Stromal cell of bone marrow (primary cell): ENCODE measurements at places on chromosomes 4 and X.

DNA sequence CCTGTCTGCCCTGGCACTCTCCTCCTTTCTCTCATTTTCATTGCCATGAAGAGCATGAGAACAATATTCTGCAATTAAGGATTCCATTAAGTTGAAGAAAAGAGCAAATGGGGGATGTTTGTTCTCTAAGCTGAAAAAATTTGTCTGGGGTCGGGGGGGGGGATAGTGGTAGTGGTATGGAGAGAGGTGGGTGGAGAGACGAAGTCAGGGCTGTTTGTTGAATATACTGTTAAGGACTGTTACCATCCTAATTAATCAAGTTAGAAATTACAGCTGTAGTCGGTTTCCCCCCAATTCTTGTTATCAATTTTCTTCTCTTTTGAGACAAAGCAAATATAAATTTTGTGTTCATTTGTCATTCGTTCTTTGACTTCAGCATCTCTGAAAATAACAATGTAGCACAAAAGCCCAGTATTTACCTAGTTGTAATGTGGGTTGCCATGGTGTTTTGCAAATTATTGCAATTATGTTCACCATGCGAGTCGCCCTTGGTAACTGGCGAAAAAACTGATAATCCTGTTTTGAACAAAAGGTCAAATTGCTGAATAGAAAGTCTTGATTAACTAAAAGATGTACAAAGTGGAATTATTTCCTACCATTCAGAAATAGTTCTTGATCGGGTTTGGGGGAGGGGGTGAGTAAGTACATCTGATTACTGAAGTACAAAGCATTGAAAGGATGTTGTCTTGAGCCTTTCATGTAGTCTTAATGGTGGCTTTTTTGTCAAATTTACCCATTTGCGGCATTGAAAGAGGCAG is 139.1 kb downstream of the ARX start:
- DNase-seq = no peak

DNA sequence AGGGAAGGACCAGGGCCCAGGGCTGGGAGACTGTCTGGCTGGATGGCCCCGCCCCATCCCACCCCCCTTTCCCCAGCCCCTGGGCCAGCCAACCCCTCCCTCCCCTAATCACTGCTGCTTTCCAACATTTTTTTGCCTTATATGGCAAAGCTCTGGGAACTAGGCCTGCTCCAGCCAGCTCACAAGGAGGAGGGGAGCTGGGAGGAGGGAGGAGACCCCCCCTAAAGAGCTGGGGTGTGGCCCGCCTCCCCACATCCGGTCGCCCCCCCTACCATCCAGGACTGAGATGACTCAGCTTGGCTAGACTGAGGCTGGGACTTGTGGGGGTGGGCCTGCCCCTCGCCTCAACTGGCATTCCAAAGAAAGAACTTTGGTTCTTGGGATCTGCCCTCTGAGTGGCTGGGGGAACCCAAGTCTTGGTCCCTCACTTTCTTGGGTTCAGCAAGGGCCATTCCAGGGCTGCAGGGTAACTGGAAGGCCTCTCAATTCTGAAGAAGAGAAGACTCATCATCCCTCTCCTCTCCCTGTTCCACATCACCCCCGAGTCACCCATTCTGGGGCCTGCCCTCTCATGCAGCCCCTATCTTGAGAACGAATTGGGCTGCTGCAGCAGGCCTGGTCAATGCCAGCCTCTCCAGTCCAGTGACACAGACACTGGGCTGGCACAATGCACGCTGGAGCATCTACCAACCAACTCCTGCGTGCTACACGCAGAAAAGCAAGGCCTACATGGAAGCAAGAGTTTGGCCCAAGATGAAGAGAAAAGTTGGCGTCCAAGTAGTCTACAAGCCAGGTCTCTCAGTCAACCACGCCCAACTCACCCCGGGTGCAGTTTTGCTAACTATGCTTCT is 4.8 kb downstream of the FLNA start:
- peak; percentile 90 for DNase-seq

DNA sequence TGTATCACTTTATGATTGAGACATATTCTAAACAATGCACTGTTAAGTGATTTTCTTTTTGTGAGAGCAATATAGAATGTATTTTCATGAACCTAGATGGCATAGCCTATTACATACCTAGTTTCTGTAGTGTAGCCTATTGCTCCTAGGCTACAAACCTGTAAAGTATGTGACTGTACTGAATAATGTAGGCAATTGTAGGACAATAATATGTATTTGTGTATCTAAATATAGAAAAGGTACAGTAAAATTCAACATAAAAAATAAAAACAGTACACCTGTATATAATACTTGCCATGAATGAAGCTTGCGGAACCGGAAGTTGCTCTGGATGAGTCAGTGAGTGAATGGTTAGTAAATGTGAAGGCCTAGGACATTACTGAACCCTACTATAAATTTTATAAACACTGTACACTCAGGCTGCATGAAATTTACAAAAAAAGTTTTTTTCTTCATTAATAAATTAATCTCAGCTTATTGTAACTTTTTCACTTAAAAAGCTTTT is 106.7 kb downstream of the VSIG4 start:
- DNase-seq = no peak

DNA sequence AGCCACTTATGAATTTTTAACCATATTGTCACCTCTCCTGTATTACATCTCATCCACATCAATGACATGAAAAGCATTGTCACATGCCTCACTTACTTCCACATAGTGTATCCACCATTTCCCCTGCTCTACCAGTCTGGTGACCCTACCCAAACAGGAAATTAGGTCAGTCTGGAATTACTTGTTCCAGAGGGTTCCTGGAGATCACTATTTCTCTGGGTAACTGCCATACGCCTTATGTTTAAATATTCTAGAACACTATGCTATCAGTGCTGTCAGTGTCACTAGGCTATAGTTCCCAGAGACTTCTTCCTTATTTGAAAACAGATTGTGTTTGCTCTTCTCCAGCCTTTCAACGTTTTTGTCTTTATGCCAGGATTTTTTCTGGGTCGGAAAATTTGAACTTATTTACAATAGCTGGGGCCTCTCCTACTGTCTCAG is 15.0 kb downstream of the SRPX2 start:
- no peak for DNase-seq

DNA sequence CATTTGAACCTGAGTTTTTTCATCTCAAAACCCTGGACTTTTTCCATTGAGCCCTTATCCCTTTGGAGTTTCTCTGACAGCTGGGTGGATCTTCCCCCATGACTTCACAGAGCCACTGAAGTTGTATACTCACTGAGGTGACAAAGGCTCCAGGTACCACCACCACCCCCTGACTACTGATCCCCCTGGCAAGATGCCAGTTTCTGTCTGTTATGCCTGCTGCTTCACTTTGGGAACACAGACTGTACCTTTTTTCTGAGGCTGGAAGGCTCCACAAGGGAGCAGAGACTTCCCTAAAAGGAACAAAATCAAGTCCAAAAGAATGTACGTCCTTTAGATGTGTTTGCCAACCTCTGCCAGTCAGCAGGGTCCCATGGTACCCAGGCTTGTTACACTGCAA is 160.3 kb upstream of the JADE1 start:
- no peak for DNase-seq

DNA sequence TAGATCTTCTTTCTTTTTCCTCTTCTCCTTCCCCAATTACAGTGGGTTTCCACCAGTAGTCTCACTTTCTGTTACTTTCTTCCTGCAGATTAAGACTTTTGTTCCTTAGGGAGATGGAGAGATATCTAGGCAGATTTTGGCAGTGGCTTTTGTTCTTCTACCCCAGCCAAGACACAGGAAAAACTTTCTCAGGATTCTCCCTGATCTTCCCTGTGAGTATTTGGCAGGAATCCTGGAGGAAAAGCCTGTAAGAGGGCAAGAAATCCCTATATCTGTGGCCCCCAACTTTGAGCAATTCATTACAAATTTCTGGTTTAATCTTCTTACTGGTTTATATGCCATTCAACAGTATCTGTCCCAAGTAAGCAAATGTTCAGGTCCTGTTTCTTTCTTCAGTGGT is 21.9 kb downstream of the SLC9A7 start:
- no peak for DNase-seq

GRCh38 chr4:31482691-31483090 is 762.5 kb downstream of the PCDH7 start:
- DNase-seq = no peak

GRCh38 chr4:12875640-12876243 is 608.4 kb downstream of the RAB28 start:
- no peak for DNase-seq

- DNase-seq = no peak
These were observed 90.6 kb upstream of the AFAP1 start for GRCh38 chr4:8030121-8030781.
